ENCODE measurements at places on chromosomes 5 and 9.

GRCh38 chr9:123871781-123872180 is 58.1 kb downstream of the DENND1A start:
- DNase-seq = no peak

DNA sequence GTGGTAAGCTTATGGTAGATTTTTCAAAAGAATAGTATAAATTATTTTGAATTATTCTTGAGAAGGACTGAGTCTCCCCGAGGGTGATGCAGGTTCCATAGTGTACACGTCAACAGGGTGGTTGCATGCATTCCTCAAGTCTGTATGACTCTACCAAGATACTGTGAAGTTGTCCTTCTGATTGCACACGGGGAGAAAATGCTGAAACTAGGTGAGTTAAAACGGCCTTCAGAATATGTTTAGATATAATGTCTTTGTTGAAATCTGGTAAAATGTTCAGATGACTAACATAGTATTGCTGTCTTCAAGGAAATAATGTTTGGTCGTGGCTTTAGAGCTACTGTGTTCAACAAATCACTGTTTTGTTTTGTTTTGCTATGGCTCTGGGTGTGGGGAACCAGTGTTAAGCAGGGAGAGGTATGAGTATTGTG is 22.4 kb upstream of the TNFAIP8 start:
- DNase-seq = no peak

GRCh38 chr5:124783285-124783684 is 36.8 kb upstream of the ZNF608 start:
- DNase-seq = no peak

DNA sequence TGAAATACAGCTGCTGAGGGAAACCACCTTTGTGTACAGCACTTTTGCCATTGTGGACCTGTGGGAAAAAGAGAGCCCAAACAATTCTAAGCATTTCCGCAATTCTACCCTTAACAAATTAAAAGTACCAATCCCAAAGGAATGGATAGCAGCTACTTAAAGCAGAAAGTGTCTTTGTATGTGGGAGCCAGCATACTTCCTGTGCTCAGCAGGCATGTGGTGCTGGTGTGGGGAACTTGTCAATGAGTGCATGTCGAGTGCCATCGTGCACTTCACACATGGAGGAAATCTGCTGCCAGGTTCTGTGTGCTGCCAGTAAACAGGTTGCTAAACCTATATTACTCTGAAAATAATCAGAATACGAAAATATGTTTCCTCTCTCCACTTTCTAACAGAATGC is 399.0 kb downstream of the LRRC70 start:
- DNase-seq = no peak

DNA sequence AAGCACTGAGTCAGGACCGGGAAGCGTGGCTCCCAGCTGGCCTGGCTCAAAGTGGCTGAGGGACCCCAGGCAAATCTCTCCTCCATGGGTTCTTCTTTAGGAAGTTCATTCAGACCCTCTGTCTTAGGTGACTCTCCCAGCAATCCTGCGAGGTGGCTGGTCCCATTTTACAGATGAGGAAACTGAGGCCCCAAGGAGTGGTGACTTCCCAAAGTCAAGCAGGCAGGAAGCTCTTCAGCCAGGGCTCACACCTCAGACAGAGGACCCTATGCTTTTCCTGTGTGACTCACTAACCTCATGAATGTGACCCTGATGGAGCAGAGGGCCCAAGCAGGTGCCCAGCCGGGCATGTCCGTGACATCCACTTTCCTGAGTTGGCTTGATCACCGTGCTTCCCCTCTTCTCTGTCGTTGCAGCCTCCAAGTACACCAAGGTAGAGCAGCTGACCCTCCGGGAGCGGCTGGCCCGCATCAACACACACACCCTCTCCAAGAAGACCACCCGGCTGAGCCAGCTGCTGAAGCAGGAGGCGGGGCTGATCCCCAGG is 36.5 kb downstream of the ARHGEF37 start:
- DNase-seq = no peak

DNA sequence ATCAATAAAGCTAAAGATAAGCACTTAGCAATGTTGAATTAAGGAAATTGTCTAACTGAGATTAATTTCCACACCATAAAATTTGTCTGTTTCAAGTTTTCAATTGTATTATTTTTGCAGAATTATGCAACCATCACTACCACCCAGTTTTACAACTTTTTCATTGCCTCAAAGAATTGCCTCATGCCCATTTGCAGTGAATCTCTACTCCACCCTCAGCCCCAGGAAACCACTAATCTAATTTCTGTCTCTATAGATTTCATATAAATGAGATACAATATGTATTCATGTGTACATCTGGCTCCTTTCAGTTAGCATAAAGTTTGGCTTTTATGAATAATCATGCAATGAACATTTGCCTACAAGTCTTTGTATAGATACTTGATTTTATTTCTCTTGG is 72.9 kb downstream of the PTCD2 start:
- no peak for DNase-seq

DNA sequence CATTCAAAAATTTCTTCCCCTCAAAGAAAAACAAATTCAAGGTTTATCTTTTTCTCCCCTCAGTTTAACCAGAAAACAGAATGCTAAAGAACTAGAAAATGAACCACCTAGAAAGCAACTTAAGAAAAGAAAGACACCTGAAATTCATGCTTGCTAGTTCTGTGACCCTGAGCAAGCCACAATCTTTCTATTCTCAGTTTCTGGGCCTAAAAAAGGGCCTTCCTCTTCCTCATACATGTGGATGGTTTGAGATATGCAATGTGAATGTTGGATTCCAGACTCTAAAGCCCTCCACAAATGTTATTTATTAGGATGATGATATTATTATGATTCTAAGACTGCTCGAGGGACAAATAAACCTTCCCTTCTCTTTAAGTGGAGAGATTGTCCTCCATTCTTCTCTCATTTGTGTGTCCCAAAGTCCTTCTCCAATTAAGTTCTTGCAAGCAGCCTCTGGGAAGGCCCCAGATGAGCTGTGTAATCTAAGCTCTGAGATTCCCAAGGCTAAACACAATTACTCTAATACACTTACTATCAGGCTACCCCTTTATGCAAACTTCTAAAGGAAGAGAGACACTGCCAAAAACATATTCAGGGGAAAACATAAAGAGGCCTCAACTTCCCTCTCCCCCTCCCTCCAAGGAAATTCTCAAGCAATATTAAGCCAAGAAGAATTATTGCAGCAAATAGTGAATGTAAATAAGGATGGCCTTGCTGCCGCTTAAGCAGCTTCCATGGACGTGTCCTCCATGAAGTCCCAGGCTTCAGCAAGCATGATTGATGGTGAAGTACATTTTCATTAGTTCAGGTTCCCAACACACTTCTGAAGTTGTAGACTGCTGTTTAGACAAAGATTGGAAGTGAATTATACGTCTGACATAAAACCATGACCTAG is 80.2 kb downstream of the PRKACG start:
- no peak for DNase-seq

DNA sequence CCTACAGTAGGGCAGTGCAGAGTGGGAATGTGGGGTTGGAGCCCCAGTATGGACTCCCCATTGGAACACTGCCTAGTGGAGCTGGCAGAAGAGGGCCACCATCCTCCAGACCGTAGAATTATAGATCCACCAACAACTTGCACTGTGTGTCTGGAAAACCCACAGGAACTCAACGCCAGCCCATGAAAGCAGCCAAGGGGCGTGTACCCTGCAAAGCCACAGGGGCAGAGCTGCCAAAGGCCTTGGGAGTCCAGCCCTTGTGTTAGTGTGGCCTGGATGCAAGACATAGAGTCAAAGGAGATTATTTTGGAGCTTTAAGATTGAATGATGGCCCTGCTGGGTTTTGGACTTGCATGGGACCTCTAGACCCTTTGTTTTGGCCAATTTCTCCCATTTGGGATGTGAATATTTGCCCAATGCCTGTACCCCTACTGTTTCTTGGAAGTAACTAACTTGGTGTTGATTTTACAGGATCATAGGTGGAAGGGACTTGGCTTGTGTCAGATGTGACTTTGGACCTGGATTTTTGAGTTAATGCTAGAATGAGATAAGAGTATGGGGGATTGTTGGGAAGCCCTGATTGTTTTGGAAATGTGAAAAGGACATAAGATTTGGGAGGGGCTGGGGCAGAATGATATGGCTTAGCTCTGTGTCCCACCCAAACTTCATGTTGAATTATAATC is 266.8 kb downstream of the SEMA5A start:
- no peak for DNase-seq

DNA sequence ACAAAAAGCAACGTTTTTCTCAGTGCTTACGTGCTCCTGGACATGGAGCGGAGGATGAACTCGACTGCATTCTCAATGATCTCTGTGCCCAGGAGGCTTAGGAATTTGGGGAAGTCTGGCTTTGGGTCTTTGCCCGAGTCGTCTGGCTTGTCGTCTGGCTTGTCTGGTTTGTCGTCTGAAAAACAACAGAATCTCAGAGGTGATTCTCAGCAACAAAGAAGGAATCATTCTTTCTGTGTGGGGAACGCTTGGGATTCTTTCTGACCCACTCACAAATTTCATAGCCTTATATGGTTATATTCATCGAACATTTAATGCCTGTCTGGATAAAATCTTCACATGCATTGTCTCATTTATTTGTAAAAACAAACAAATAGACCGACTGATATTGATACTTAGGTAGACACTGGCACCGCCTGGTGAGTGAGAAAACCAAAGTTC is 4.7 kb downstream of the C5orf46 start:
- no peak for DNase-seq

DNA sequence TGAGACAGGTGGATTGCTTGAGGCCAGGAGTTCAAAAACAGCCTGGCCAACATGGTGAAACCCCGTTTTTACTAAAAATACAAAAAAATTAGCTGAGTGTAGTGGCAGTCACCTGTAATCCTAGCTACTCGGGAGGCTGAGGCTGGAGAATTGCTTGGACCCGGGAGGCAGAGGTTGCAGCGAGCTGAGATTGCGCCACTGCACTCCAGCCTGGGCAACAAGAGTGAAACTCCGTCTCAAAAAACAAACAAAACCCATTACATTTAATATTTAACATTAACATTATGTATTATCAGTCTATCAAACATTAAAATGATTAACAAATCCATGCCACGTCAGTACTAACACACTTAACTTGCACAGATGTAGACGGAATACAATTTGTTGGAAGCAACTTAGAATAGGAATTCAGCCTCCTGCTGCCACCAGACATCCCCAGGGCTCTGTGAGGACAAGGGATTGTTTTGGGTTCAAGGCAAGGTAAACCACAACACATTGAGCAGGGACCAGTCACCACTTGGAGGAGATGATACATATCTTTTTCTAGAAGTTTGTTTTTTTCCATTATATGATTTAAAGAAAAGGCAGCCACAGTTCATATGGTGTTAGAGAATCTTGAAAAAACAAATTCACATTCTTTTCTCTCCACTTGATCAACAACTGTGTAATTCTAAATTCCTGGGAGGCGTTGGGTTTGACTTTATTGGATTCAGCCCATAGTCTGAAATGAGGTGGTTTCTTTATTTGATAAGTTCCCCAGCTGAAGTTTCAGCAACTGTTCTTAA is 104.1 kb upstream of the BASP1 start:
- DNase-seq = peak; percentile 85

GRCh38 chr9:20087481-20087880 is 298.6 kb upstream of the SLC24A2 start:
- DNase-seq = no peak

GRCh38 chr9:35552837-35553236 is 52.2 kb upstream of the TESK1 start:
- no peak for DNase-seq

DNA sequence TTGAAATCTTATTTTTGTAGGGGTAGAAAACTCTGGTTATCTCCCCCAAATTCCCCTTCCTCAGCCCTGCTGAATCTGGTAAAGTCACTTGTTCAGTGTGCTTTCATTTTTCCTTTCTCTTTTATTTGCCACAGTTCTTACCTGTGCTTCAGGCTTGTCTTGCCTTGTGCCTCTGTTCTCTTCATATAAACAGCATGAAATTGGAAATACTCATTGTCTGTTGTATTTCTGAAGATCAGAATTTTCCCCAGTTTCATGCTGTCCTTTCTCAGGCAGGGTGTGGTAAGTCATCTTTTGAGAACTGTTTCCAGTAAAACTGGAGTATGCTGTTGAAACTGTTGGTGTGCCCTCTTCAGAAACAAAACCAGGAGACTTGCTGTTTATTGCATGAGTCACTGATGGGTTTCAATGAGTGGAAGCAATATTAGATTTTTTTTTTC is 7.0 kb downstream of the PAM start:
- no peak for DNase-seq

DNA sequence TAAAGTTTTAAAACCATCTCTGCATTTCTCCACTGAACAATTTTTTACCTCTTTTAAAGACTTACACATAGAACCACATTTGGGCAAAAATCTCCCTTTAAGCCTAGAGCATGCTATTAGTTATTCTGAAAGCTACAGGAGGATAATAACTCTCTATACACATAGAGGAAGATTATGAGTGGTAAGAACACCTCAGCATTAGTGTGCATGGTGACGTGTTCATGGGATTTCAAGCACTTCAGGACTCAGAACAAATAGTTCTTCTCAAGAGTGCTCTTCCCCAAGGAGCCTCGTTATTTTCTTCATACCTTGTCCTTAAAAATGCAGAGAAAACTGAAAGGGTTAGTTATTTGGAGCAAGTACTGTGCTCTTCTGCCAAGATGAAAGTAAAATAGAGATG is 256.9 kb upstream of the TUSC1 start:
- DNase-seq = no peak

DNA sequence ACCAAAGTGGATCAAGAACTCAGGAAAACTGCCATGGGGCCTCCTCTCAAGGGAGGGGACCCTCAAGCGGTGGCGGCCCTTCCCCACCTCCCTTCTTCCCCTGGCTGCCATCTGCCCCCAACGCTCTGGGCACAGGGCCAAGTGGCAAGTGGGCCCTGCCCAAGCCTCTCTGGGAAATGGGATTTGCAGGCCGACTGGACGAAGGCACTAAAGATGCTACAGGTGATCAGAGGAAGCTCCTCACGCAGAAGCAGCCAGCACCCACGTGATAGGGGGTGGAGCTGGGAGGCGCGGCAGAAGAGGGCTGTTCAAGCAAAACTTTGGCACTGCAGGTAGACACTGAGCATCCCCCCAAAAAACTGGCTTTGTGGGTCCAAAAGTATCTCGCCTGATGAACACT is 52.7 kb upstream of the UBTD2 start:
- no peak for DNase-seq

DNA sequence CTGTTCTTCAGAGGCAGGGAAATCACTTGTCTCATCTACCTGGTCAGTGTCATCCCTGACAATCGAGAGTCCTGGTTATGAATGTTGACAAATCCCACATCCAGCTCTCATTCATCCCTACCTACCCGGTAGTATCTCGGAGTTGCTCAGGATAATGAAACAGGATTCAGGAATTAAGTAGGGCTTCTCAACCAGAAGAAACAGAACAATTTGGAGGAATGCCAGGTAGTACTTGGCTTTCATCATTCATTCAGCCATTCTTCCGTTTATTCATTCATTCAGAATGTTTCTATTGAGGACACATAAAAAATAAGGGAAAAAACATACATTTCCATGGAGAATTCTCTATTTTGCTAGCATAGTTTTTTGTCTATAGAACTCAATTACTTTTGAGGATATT is 195.0 kb downstream of the ARHGEF28 start:
- DNase-seq = no peak

DNA sequence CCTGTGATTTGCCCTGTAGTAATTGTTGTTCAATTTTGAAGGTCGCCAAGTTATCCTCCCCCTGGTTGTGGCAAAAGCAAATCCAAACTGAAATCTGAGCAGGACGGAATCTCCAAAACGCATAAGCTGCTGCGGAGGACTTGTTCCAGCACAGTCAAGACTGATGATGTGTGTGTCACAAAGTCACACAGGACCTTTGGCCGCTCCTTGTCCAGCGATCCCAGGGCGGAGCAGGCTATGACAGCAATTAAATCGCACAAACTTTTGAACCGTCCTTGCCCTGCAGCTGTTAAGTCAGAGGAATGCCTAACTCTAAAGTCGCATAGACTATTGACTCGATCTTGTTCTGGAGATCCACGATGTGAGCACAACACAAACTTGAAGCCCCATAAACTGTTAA is 128.4 kb downstream of the PARP8 start:
- DNase-seq = no peak

Data from BJ (cell line).